Smooth muscle cell of the umbilical artery (primary cell): ENCODE measurements at places on chromosomes 13 and 19. TPM values are rescaled to one million over a fixed set of nuclear protein-coding genes. Genes with fewer than 3 reads are reported as not detected.

Gene GGACT
- 3.0 and 5.3 TPM in 2 replicates for total RNA-seq

Gene BRSK1
- total RNA-seq: 6.5 and 16.4 TPM in 2 replicates

Gene TMEM255B
- 0.83 and 1.5 TPM in 2 replicates for total RNA-seq

Gene URAD
- not detected in 2 replicates for total RNA-seq

Gene CD22
- 0.55 TPM in 1 of 2 replicates, not detected in the other for total RNA-seq

Gene FFAR2
- total RNA-seq: not detected in 2 replicates

Gene ACER1
- total RNA-seq: 0.09 TPM in 1 of 2 replicates, not detected in the other

Gene JSRP1
- 0.14 and 0.30 TPM in 2 replicates for total RNA-seq

Gene C13orf42
- total RNA-seq: not detected in 2 replicates

Gene MCEMP1
- not detected in 2 replicates for total RNA-seq

Gene THSD8
- total RNA-seq: not detected in 2 replicates

Gene RASA3
- 24.9 and 55.3 TPM in 2 replicates for total RNA-seq

Gene TYROBP
- not detected in 2 replicates for total RNA-seq

Gene ZNF534
- not detected in 2 replicates for total RNA-seq

Gene MEIS3
- total RNA-seq: 46.6 and 51.7 TPM in 2 replicates
